Jurkat, Clone E6-1 (cell line): ENCODE measurements at places on chromosomes 4 and X.

- no peak for DNase-seq
Observed at GRCh38 chr4:5798462-5798861, 87.5 kb downstream of the EVC start.

- DNase-seq = no peak
Observed at GRCh38 chrX:68820476-68821110, 8.2 kb upstream of the EFNB1 start.

- DNase-seq = no peak
Observed at GRCh38 chr4:171714791-171715454, 98.3 kb upstream of the GALNTL6 start.

DNA sequence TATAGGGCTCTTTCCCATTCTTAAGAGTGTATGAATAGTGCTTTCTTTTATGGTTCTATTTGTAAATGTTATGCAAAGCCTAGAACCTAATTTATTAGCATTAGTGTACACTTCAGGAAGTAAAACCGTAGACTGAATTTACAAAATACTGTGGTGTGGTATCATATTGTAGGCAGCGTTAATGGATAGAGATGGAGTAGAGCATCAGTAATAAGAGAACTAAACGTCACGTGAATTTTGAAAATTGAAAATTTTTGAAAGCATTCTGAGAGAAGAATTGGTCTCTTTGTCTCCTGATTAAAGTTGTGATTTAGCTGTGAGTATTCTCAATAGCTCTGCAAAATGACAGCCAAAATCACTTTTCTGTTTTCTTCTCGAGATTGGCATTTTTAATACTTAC is 2.9 kb downstream of the STIM2 start:
- DNase-seq = no peak
